ENCODE measurements at places on chromosomes 3 and 15.
A peak's percentile ranks its signal among the peaks of the same experiment; 100 is the strongest.

GRCh38 chr3:350871-351371 is 154.4 kb downstream of the CHL1 start:
- no peak for DNase-seq

- DNase-seq: no peak
These were observed 1059.8 kb downstream of the SI start for GRCh38 chr3:164018500-164018899.

DNA sequence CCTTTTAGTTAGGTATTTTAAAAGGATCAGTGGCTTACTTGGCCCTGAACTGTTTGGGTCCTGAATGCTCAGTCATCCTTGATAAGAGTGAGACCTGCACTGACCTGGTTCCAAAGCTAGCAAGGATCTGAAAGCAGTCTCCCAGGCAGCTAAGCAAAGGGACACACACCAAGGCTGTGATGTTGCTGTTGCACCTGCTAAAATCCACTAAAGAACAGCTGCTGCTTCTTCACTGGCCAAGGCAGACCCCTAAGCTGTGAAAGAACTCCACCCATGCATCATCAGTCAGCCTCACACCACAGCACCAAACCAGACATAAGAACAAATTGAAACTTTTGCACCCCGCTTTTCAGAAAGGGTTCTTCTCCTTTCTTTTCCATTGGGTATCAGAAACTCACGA is 213.4 kb upstream of the STT3B start:
- no peak for DNase-seq

- DNase-seq: no peak
These were observed 145.9 kb downstream of the SATB1 start for GRCh38 chr3:18279226-18279737.

DNA sequence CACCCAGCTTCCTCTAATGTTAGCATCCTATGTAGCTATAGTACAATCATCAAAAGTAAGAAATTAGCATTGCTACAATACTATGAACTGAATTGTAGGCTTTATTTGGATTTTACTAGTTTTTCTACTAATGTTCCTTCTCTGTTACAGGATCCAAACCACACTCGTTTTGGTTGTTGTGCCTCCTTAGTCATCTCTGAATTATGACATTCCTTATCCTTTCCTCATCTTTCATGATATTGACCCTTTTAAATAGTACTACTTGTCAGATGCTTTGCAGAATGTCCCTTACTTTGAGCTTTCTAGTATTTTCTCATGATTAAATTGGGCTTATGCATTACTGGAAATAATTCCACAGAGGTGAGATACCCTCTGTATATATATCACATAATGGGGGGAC is 265.4 kb downstream of the VPS13C start:
- DNase-seq: no peak

DNA sequence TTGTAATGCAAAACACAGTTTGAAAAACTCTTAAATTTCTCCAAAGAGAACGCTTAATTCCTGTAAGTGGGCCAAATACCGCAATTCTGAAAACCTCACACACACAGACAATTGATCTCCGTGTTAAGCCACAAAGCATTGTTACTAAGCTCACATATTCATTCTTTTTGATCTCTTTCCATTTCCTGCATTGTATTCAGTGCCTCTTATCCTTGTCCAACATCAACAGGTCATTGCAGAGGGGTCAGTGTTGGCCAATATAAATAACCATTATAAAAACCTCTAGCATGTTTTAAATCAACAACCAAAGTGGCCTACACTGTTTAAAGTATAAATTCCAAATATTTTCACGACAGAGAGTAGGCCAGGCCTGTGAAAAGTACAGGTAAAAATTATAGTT is 171.1 kb downstream of the PDZRN3 start:
- DNase-seq: no peak

- DNase-seq: no peak
These were observed 408.9 kb downstream of the PYDC2 start for GRCh38 chr3:191869738-191870415.

GRCh38 chr3:16596352-16597032 is 8.7 kb downstream of the DAZL start:
- DNase-seq: no peak

- DNase-seq: no peak
These were observed 21.4 kb upstream of the ESYT3 start for GRCh38 chr3:138412821-138413551.

GRCh38 chr3:123324880-123325765 is 123.4 kb downstream of the SEC22A start:
- DNase-seq: no peak

GRCh38 chr15:29054171-29055045 is 168.6 kb downstream of the APBA2 start:
- DNase-seq: no peak

GRCh38 chr3:18099611-18100010 is 325.5 kb downstream of the SATB1 start:
- no peak for DNase-seq

DNA sequence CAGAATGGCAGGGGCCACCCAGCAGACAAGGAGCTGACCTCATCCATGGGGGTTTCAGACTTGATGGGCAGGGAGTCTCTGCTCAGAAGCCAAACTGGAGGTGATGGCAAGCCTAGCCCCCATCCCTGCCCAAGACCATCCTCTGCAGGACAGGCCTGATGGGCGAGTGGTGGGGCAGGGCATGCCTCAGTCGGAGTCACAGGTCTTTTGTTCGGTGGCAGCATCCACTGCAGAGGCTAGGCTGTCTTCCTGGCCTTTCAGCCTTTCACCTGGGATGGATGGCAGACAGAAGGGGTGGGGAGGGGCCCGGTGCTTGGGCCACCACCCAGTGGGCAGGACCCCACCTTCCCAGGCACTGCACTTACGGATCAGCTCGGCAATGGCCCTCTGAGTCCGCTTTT is 44.4 kb downstream of the PTH1R start:
- no peak for DNase-seq

DNA sequence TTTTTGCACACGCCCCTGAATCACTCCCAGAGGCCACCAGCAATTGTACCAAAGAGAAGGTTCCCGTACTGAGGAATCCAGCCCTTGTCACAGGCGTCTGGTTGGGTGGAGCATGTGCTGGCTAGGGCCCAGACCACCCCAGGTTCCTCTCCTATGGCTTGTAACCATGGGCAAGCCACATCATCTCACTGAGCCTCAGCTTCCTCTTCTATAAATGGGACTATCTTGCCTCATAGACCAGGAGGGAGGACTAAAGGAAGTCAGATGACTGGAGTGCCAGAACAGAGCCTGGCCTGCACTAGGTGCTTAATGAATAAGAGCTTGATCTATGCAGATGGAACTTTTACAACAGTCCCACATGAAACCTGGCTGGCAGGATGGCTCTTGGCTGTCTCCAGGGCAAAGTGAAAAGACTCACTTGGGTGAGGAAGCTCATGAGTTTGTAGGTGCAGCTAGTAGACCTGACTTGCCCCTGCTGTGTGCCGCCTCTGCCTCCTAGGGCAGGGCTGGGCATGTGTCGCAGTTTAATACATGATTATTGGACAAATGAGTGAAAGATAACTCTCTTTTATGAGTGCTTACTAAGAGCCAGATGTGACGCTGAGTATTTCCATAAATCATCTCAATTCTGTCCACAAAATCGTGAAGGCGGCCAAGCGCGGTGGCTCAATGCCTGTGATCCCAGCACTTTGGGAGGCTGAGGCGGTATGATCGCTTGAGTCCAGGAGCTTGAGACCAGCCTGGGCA is 29.3 kb downstream of the CTSH start:
- no peak for DNase-seq

- no peak for DNase-seq
These were observed 894.6 kb downstream of the PLOD2 start for GRCh38 chr3:145266368-145266767.

DNA sequence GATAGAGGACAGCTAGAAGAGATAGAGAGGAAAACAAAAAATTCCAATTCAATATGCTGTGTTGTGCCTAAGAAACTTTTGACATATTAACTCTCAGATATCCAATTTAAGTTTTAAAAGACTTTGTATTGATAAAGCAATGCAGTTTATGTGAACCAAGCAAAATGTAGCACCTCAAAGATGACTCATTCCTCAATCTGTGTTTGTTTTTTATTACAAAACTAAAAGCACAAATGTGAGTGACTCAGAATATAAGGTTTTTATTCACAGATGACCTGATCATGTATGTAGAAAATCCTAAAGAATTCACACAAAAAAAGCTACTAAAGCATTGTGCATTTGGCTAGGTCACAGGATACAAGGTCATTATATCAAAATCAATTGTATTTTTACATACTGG is 11.1 kb downstream of the HCLS1 start:
- DNase-seq: no peak

GRCh38 chr3:119408243-119408950 is 55.0 kb downstream of the TMEM39A start:
- no peak for DNase-seq

GRCh38 chr15:34223904-34224596 is 766 bp upstream of the EMC4 start:
- no peak for DNase-seq

DNA sequence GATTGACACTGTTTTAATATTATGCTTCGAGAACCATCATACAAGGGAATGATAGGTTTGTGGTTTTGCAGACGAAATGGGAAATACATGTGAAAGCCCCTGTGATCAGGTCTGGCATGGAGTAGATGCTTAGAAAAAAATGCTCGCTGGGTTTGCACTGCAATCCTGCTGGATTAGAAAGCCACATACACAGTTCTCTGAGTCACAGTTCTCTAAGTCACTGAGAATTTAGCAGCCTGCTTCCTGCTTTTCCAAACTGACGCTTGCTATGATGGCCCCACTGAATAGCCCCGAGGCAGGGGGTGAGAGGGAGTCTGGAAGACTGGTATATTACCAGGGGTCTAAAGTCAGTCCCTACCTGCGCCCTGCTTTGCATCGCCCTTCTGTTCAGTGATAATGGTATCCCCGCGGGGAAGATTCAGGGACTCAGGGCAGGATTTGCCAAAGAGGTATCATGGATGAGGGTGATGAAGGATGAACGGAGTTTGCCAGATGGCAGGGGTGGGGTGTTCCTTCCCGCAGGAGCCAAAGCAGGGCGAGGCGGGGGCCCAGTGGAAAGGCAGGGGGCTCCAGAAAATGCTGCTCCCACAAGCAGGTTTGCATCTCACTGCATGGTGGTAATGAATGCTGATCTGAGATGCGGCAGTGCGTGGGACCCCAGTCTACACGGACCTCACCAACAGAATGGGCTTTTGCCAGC is 82.3 kb downstream of the IQSEC1 start:
- peak; percentile 19 for DNase-seq

All from SW 1271 (cell line).